ENCODE measurements at places on chromosomes 7 and 10.
A peak's percentile ranks its signal among the peaks of the same experiment; 100 is the strongest.

GRCh38 chr7:144527051-144527471 lies 123.6 kb upstream of the NOBOX start:
- DNase-seq, result no peak

GRCh38 chr10:72083790-72084459 lies 4.4 kb downstream of the SPOCK2 start:
- DNase-seq, result no peak

DNA sequence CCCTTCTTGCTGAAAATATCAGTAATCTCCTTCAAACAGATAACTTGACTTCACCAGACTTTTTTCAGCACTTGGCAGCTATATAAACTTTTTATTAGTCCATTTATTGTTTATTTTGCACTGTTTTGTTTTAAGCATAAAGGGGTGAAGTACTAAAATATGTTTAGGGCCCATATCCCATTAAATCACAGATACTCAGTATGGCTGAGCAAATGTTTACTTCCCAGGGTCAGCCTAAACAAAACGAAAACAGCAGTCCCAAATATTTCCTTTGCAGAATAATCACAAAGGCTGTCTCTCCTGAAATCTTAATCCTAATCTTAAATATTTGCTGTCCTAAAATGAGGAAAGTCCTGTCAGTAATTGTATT lies 649.6 kb downstream of the TNS3 start:
- DNase-seq, result no peak

DNA sequence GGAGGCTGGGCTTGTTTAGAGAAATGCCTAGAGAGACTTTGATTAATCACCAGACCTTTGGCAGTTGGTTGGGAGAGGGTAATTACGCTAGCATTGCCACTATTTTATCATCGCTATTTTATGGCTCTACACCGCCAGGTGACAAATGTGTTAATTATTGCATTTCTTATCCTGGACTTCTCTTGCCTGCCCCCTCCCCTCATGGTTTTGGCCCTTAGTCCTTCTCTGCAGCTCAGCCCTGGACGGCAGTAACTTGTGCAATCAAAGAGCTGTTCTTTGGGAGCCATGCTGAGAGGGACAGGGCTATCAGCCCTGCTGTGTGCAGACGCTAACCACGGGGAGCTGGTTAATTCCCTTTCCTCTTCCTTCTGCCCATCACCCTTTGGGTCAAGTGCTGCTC lies 585.0 kb downstream of the AUTS2 start:
- DNase-seq, result no peak

DNA sequence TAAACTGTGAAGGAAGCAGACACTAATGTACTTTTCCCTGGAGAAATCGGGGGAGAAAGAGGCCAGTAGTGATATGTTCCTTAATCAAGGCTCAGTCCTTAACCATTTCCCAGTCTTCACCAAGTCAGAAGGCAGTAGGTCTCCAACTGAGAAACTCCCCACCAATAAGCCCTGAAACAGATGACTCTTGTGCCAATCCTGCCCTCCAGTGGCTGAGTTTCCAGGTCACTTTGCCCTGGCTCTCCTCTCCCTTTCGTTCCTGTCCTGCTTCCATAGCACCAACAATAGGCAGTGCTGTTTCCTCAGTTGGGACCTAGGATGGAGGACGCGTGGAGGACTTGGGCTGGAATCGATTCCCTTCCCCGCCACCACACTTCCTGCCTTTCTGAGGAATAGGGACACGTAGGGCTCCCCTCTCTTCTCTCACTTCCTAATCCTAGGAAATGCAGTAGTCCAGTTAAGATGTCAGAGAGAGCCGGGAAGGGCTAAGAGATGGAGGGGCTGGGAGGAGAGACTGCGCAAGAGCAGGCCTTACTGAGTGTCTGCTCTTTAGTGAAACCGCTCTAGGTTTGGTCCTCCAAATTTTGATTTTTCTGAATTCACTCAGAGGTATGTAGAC lies 23.4 kb downstream of the ATOH7 start:
- DNase-seq, result no peak

GRCh38 chr7:101678658-101679057 lies 49.6 kb upstream of the MYL10 start:
- no peak for DNase-seq

GRCh38 chr7:122789156-122789555 lies 86.4 kb upstream of the RNF148 start:
- DNase-seq, result no peak

DNA sequence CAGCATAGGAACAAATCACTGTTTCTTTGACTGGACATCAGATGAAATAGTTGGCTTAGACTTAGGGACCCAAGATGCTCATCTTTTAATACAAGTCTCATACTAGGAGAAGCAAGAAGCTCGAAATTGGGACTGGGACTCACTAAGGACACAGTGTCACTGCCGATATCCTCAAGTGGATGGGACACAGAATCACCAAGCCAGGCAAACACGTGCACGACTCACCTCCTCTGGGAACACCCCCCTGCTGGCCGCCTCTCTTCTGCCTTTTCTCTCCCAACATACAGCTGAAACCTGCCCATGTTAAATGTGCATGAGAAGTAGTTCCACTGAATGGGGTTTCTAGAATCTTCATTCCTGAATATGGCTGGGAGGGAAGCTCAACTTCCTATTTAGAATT lies 106.6 kb upstream of the FAM204A start:
- no peak for DNase-seq

- DNase-seq, result no peak
Measured at GRCh38 chr7:158946771-158947170, 90.4 kb downstream of the DYNC2I1 start.

DNA sequence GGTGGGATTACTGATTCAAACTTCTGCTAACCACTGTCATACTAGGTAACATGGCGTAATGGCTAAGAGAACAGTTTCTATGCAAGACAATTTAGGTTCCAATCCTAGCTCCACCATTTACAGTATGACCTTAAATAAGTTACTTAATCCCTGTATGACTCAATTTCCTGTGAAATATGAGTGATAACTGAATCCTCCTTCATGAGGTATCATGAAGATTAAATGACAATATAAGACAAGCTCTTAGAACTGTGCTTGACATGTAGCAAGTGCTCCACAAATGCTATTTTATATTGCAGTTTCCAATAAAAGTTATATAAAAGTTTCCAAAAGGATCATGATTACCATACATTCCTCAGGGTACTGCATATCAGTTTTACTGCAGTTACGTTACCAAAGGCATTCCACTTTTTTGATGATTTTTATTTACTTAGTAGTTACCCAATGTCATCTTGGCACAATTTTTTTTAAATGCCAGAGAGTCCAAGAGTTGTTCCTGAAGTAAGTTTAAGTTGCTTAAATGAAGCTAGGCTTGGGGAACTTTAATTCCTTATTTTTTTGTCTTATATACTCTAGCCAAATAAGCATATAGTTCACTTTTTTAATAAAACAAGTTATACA lies 7.1 kb downstream of the DOCK4 start:
- DNase-seq, result no peak

DNA sequence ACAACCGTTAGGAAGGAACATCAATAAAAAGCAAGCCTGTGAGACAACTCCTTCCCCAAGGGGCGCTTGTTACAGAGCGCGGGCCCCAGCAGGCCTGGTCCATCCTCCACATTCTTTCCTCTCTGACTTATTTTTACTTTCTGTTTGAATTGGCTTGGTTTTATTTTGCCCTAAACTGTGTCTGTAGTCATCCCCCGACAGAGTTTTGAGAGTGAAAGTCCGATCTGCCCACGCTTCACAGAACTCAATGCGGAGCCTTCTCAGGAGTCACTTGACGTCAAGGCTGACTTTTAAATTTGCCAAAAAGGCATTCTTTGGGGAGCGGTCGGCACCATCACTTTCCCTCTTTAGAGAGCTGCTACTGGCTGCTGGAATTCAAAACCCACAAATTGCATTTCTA lies 150.1 kb upstream of the KLF6 start:
- DNase-seq, result no peak

DNA sequence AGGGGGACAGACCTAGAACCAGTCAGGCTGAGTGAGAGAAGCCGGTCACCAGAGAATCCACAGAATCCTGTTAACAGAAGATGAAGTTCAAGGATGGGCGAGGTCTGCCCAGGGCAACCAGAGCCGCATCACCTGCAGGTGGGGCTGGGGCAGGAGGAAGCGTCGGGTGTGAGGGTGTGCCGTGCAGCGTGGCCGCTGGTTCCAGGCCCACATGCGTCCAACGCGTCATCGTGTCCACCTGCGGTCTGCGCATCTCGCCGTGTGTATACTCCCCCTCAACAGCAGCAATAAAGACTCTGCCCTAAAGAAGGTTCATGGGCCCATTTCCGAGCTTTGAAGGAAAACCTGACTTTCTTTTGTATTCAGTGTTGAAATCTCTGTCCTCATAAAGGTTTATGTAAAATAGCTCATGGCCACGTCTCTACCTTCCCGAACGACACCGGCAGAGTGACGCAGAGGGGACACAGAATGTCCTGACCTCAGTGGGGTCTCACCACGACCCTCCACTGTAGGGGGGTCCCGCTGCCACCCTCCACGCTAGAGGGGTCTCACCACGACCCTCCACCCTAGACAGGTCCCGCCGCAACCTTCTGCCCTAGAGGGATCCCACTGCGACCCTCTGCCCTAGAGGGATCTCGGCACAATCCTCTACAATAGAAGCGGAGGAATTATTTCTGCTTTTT lies 446.9 kb downstream of the PTPRN2 start:
- DNase-seq, result peak; percentile 17

GRCh38 chr10:132397036-132397541 lies at the start of gene PWWP2B:
Gene PWWP2B (plus strand): TSS chr10:132397200. CDS start chr10:132397227, 27 bp downstream.
- no peak for DNase-seq

DNA sequence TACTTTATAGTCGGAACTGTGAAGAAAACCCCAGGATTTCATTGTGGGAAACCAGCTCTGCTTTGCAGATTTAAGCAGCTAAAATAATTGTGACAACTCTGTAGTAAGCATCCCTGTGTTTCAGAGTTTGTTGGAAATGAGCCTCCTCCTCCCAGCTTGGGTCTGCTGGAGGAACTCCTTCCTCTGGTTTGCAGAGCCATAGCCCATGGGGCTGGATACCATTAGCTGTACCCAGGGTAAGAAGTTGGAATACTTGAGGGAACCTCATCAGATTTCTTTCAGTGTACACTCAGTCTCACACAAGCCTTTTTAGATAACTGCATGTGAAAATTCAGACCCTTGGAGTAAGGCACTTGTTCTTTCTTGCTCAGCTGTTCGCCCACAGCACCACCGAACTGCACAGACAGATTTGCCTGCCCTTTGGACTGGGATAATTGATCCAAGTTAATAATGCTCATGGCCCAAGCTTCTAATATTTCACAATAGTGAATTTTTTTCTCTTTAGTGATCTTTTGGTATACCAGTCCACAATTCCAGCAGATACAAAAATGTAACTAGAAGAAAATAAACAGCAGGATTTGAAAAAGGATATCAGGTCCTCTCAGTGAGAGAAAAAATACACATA lies 467.4 kb upstream of the FZD8 start:
- DNase-seq, result no peak

- DNase-seq, result no peak
Measured at GRCh38 chr10:66786709-66787108, 139.1 kb upstream of the LRRTM3 start.

DNA sequence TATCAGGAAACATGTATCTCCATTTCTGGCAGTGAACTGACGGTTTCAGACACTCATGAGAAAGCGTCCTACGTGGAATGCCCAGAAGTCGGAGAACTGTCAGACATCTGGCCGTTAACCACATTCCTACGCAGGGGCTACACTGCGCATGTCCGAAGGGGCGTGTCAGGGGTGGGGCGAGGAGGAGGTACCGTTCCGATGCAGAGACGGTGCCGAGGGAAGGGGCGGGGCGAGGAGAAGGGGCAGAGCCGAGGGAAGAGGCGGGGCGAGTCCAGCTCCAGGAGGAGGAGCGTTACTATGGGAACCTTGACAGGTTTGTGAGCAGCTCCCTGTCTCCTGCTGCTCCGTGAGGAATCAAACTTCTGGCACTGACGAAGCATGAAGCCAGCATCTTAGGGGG lies 366.9 kb upstream of the NUPR2 start:
- DNase-seq, result no peak

GRCh38 chr10:18689498-18689897 lies 30.3 kb downstream of the ARL5B start:
- no peak for DNase-seq

- no peak for DNase-seq
Measured at GRCh38 chr10:29921071-29921446, 138.3 kb downstream of the JCAD start.

- DNase-seq, result no peak
Measured at GRCh38 chr7:45220846-45221618, 63.4 kb downstream of the RAMP3 start.

DNA sequence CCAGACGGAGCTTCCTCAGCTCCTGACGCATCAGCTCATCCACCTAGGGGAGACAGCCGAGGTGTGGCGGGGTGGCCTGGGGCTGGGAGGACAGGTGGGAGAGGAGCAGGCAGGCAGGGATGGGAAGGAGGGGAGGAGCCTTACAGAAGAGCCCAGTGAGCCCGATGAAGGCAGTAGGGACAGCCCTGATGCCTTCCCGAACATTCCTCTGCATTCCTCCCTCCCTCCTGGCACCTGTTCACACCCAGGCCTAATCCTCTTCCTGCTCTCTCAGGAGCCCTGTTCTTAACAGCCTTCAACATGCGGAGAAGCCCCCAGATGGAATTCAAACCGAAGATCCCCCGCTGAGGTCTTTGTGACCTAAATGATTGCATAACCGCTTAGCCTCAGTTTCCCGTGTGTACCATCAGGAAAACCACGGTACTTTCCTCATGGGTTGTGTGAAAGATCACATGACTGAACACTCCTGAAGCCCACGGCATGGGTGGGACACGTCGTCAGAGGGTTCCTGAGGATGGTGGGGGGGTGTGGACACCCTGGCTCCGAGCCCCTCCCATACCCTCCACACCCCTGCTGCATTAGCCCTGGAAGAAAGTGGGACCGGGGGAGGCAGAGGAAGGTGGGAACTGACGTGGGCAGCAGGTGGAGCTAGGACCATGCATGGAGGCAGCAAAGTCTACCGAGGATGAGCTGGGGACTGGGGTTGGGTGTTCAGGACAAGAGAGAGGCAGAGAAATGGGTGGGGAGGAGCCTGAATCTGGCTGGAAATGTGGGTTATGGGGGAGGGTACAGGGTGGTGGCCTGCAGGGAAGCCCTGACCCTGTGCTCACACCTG lies 8.8 kb upstream of the ASB10 start:
- no peak for DNase-seq

DNA sequence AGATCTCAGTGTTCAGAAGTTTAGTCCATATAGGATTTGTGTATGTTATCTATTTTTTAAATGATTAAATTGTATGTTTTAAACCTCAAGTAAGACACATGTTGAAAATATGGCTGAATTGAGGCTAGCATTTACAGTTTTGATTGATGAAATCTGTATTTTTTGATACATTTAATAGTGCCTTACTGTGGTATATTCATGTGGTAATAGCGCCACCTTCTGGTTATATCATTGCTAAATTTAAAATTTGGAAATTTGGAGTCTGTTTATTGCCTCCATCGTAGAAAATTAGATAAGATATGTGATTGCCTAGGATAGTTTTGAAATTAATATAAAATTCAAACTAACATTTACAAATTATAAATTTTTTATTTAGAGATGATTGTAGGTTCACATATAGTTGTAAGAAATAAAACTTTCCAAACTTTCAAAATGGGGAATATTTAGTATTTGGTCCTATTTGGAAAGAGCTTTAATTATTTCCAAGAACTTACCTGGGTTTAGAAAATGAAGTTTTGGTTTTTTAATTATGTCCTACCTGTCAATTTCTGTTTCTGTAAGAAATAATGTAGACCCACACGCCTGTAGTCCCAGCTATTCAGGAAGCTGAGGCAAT lies 19.1 kb upstream of the ARMS2 start:
- no peak for DNase-seq

- DNase-seq, result no peak
Measured at GRCh38 chr7:64630496-64630895, 35.4 kb upstream of the ZNF107 start.

All from left forelimb (tissue), 1 donor.